Fibroblast of lung (primary cell): ENCODE measurements at places on chromosomes 13 and 19. TPM values are rescaled to one million over a fixed set of nuclear protein-coding genes. Genes with fewer than 3 reads are reported as not detected.

KIR2DL3 gene
- total RNA-seq = not detected in 2 replicates

GCDH gene
- 11.8 and 18.0 TPM in 2 replicates for total RNA-seq

STAP2 gene
- total RNA-seq = 4.4 and 4.8 TPM in 2 replicates

COL4A2 gene
- 93.1 and 123 TPM in 2 replicates for total RNA-seq

CEBPA gene
- total RNA-seq = 0.17 and 0.51 TPM in 2 replicates

CALM3 gene
- total RNA-seq = 92.5 and 160 TPM in 2 replicates

SIGLEC7 gene
- not detected in 2 replicates for total RNA-seq

ARRDC2 gene
- 3.9 and 9.1 TPM in 2 replicates for total RNA-seq

LRFN3 gene
- 2.6 and 3.1 TPM in 2 replicates for total RNA-seq

KASH5 gene
- not detected in 2 replicates for total RNA-seq

ANGPTL4 gene
- 1.7 and 6.7 TPM in 2 replicates for total RNA-seq

PRR36 gene
- under 0.01 TPM in 1 of 2 replicates, not detected in the other for total RNA-seq

DMWD gene
- total RNA-seq = 24.4 and 33.5 TPM in 2 replicates

ZNF730 gene
- total RNA-seq = 1.0 and 1.3 TPM in 2 replicates

PIAS4 gene
- total RNA-seq = 12.1 and 14.9 TPM in 2 replicates

ANKRD24 gene
- total RNA-seq = 2.3 and 2.6 TPM in 2 replicates

LILRA5 gene
- total RNA-seq = not detected in 2 replicates

GPC5 gene
- 0.17 TPM in 1 of 2 replicates, not detected in the other for total RNA-seq

S1PR4 gene
- not detected in 2 replicates for total RNA-seq

ATP11A gene
- total RNA-seq = 4.6 and 7.8 TPM in 2 replicates

KLK3 gene
- total RNA-seq = not detected in 2 replicates

CLEC17A gene
- total RNA-seq = 0.17 TPM in 1 of 2 replicates, not detected in the other

FAM98C gene
- 8.5 and 10.6 TPM in 2 replicates for total RNA-seq

NTF4 gene
- not detected in 2 replicates for total RNA-seq

KIR2DL1 gene
- not detected in 2 replicates for total RNA-seq

SYNE4 gene
- total RNA-seq = under 0.01 and 0.17 TPM in 2 replicates

SLC10A2 gene
- total RNA-seq = not detected in 2 replicates

GRIN3B gene
- total RNA-seq = 0.51 and 0.66 TPM in 2 replicates

CADM4 gene
- total RNA-seq = 1.5 and 2.1 TPM in 2 replicates

RGS9BP gene
- total RNA-seq = 0.51 and 0.66 TPM in 2 replicates

CPAMD8 gene
- 0.51 and 1.7 TPM in 2 replicates for total RNA-seq

SIGLECL1 gene
- not detected in 2 replicates for total RNA-seq

KLK4 gene
- total RNA-seq = not detected in 2 replicates

PSG1 gene
- 0.51 and 1.3 TPM in 2 replicates for total RNA-seq

SULT2B1 gene
- 0.33 TPM in 1 of 2 replicates, not detected in the other for total RNA-seq

GAS6 gene
- 77.3 and 227 TPM in 2 replicates for total RNA-seq

TMPRSS9 gene
- total RNA-seq = under 0.01 TPM in 1 of 2 replicates, not detected in the other

TEX29 gene
- total RNA-seq = 0.51 and 1.7 TPM in 2 replicates

SMIM44 gene
- not detected in 2 replicates for total RNA-seq

KLF16 gene
- 3.9 and 6.9 TPM in 2 replicates for total RNA-seq

LHB gene
- not detected in 2 replicates for total RNA-seq

LMTK3 gene
- total RNA-seq = under 0.01 and 0.17 TPM in 2 replicates

IZUMO2 gene
- total RNA-seq = not detected in 2 replicates

SHISA7 gene
- total RNA-seq = not detected in 2 replicates

SCEL gene
- not detected in 2 replicates for total RNA-seq
